ENCODE measurements at places on chromosomes 3 and 15. TPM values are rescaled to one million over a fixed set of nuclear protein-coding genes. Genes with fewer than 3 reads are reported as not detected.

SCAANT1 gene
- total RNA-seq = not detected

MUC4 gene
- not detected for total RNA-seq

THAP10 gene
- total RNA-seq = 5.8 TPM

GABRR3 gene
- not detected for total RNA-seq

LDHAL6B gene
- total RNA-seq = not detected

CCDC71 gene
- 13.2 TPM for total RNA-seq

GPR62 gene
- not detected for total RNA-seq

GPR15 gene
- not detected for total RNA-seq

CISH gene
- total RNA-seq = 0.65 TPM

ACTRT3 gene
- 2.9 TPM for total RNA-seq

SQOR gene
- 83.2 TPM for total RNA-seq

LYSMD2 gene
- 19.2 TPM for total RNA-seq

SNX22 gene
- 0.90 TPM for total RNA-seq

ACTC1 gene
- 0.27 TPM for total RNA-seq

XCR1 gene
- total RNA-seq = not detected

MUSTN1 gene
- total RNA-seq = not detected

PHLDB2 gene
- total RNA-seq = 12.5 TPM

CHRD gene
- total RNA-seq = 0.15 TPM

CCDC9B gene
- total RNA-seq = 22.7 TPM

PRR23E gene
- not detected for total RNA-seq

ACY1 gene
- 23.0 TPM for total RNA-seq

HIGD2B gene
- total RNA-seq = not detected

MESP2 gene
- total RNA-seq = 0.95 TPM

LMAN1L gene
- total RNA-seq = not detected

EFCC1 gene
- not detected for total RNA-seq

SLC12A8 gene
- total RNA-seq = 0.89 TPM

CTXN2 gene
- not detected for total RNA-seq

GOLGA8S gene
- 0.12 TPM for total RNA-seq

ALDH1A2 gene
- total RNA-seq = 0.38 TPM

CORO2B gene
- total RNA-seq = 3.5 TPM

ABI3BP gene
- total RNA-seq = 1.2 TPM

GRM2 gene
- total RNA-seq = 0.07 TPM

ZBTB11 gene
- 7.8 TPM for total RNA-seq

ITPKA gene
- 2.0 TPM for total RNA-seq

SLC6A1 gene
- not detected for total RNA-seq

GRIP2 gene
- total RNA-seq = 0.52 TPM

CKMT1B gene
- 2.2 TPM for total RNA-seq

LTF gene
- not detected for total RNA-seq

KNSTRN gene
- total RNA-seq = 50.0 TPM

TEX55 gene
- not detected for total RNA-seq

ECT2 gene
- total RNA-seq = 73.8 TPM

ITGB5 gene
- 348 TPM for total RNA-seq

RABL3 gene
- total RNA-seq = 18.6 TPM

TM4SF18 gene
- 39.5 TPM for total RNA-seq

TTLL13 gene
- 0.14 TPM for total RNA-seq

SERPINI2 gene
- total RNA-seq = not detected

NOX5 gene
- 0.41 TPM for total RNA-seq

EPHA3 gene
- total RNA-seq = not detected

OR5K2 gene
- total RNA-seq = not detected

RASL12 gene
- 0.15 TPM for total RNA-seq

ANKRD34C gene
- not detected for total RNA-seq

MAGEL2 gene
- not detected for total RNA-seq

FBXW12 gene
- total RNA-seq = not detected

Data from A549 treated with ZK216348 at 1 μM for 4 hours (cell line).